ENCODE measurements at places on chromosomes 5 and 9.

GRCh38 chr5:570886-571285, 41.3 kb upstream of the CEP72 start:
- no peak for DNase-seq

DNA sequence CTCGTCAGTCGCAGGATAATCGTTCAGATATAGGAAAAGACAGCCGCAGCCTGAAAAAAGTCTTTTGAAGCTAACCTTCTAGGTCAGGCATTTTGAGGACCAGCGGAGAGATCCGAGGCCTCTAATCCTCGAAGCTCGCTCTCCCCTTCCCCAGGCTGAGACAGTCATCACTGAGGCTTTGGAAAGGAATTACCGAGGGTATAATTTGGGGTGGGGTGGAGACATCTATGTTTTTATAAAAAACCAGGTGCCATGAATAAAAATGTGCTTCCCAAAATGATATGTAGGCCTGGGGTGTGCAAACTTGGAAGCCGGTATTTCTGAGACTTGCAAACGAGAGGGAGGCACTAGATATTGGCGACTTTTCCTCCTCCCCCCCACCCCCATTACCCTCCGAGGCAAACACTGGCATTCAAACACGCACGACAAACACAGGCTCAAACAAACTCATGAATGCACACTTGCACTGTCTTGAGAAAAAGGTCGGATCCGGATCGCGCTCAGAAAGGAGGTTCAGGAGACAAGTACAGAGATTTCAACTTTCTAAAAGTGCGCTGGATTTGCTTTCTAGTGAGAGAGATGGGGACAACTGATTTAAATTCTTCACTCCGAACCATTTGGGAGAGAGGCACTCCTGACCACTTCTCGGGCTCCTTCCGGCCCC, 935 bp upstream of the MSX2 start:
- DNase-seq: no peak

DNA sequence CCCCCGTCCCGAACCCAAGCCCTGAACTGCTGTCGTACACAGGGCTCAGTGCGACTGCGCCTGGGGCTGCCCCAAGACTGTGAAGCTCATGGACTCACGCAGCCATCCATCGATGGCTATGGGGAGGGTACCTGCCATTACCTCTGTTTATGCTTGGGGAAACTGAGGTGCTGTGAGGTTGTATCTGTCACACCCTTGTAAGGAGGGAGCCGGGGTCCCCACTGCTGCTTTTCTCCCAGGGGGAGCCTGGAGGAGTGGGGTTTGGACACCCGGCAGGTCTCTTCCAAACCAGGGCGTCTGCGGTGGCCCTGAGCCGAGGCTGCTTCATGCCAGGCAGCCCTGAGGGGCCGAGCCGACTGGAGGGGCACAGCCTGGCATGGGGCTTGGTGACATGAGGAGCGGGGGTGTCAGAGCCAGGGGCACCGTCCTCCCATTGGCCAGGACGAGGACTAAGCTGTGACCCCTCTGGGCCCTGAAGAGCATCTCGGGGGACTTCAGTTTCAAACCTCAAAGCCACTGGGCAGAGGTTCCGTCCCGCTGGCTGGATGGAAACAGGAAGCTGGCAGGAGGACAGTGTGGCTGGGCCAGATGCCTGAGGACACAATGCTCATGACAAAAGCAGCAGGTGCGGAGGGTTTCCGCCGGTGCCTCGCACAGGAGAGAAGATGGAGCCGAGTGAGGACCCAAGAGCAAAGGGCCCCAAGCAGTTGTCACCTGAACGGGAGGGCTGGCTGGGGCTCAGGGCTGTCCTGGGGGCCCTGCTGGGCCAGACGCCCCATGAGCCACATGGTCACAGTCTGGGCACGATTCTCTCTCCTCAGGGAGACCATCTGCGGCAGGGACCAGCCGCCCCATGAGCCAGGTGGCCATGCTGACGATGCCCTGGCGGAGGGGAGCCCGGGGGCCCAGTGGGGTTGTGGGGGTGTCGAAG, 54.4 kb upstream of the EXOC3 start:
- DNase-seq: no peak

DNA sequence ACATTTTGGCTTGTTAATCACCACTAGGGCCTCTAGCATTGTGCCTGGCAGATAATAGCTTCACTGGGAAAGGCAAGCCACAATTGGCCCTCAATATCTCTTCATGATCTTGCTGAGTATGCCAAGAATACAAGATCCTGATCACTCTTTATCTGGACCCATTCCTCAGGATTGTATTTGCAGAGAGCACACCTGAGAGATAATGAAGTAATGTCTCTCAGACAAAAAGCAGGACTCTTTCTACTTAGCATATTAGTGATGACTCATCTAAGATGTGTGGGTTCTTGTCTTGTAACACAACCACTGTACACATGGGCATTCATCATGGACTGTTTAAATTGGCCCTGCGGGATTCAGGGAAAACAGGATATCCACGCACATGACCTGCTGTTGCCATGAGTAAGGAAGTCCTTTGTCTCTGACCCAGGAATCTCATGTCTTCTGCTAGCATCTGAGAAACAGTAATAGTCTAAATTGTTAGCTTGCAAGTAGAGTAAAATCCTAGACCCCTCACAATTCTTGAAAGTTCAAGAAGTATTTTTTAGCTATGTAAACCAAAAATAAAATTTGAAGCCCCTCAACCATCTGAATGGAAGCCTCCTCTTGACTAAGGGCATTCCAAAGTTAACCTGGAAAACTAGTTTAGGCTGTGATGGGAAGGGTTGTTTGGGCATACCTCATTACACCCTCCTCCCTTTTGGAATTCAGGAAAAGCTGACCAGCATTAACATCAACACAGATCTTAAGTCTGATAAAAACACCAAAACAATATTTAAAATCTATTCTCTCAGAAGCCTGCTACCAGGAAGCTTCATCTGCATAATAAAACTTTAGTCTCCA, 28.0 kb upstream of the NFIL3 start:
- no peak for DNase-seq

- peak; percentile 40 for DNase-seq
Measured at GRCh38 chr5:318341-318897, 3.1 kb upstream of the AHRR start.

DNA sequence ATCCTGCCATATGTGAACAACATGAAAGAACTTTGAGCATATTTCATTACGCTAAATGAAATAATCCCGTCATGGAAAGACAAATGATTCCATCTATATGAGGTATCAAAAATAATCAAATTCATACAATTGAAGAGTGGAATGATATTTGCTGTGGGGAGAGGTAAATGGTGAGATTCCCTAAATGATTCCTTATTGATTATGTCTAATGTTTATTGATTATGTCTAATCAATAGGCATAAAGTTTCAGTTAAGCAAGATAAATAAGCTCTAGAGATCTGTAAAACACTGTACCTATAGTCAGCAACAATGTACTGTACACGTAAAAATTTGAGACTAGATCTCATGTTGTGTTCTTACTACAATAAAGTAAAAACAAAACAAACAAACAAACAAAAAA, 85.4 kb upstream of the MEGF10 start:
- no peak for DNase-seq

- no peak for DNase-seq
Measured at GRCh38 chr5:140822281-140822629, 842 bp downstream of the PCDHA5 start.

- DNase-seq: peak; percentile 7
Measured at GRCh38 chr5:111830333-111830732, 73.3 kb upstream of the NREP start.

GRCh38 chr5:33925278-33925677, 10.9 kb upstream of the RXFP3 start:
- DNase-seq: no peak

- DNase-seq: peak; percentile 75
Measured at GRCh38 chr9:113187929-113188595, 33.0 kb downstream of the FKBP15 start.

- no peak for DNase-seq
Measured at GRCh38 chr5:64207978-64208377, 42.3 kb downstream of the RNF180 start.

GRCh38 chr9:2242831-2243330, 227.7 kb downstream of the SMARCA2 start:
- no peak for DNase-seq

DNA sequence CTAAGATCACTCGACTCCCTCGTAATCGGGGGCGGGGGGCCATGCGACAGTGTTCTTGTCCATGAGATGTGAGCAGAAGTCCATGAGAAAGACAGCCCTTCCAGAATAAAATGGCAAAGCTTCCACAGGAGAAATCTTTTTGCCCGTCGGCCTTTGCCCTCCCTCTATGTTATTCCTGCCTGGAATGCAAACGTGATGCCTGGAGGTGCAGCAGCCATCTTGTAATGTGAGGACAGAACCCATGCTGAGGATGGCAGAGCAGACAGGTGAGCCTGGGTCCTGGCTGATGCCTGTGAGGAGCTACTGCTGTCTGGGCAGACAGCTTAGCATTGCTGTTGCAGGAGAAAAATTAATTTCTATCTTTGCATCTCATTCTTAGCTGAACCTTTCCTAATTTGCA, 17.2 kb downstream of the MED10 start:
- no peak for DNase-seq

- no peak for DNase-seq
Measured at GRCh38 chr9:124960409-124960752, 19.5 kb upstream of the GOLGA1 start.

GRCh38 chr9:27530915-27531755, 1.5 kb upstream of the MOB3B start:
- DNase-seq: no peak

- no peak for DNase-seq
Measured at GRCh38 chr9:676780-677438, 164.6 kb upstream of the DMRT1 start.

GRCh38 chr5:180140079-180140554, 68.6 kb upstream of the RNF130 start:
- DNase-seq: no peak

DNA sequence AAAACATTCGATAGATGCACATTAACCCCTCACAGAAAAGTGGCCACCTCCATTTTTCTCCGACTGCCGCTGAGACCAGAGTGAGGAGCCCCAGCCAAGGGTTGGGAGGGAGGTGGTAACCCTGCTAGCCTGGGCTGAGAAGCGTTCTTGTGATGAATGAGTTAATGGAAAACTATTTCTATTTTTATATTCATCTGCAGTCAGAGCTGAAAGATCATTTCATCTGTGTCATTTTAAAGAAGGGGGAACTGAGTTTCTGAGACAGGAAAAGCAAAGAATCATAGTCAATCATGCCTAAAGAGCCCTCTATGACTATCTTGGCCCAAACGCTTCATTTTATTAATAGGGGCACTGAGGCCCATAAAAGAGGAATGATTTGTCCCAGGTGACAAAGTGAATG, 229.5 kb downstream of the PAPPA start:
- no peak for DNase-seq

DNA sequence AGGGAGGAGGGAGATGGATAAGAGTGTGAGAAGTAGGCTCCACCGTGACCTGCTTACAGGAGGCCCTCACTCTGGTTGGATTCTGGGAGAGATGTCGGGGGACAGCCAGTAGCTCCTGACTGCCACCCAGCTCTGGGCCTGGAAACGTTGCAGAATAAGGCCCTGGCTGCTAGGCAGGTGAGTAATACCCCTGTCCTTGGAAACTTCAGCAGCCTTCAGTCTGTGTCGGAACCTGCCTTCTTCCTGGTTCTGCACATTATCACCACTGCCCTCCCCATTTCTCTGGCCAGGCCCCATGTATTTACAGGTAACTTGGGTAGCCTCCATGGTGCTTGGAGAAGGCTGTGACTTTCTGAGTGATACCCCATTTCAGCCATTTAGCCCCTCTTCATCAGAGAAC, 26.8 kb downstream of the FAXDC2 start:
- no peak for DNase-seq

DNA sequence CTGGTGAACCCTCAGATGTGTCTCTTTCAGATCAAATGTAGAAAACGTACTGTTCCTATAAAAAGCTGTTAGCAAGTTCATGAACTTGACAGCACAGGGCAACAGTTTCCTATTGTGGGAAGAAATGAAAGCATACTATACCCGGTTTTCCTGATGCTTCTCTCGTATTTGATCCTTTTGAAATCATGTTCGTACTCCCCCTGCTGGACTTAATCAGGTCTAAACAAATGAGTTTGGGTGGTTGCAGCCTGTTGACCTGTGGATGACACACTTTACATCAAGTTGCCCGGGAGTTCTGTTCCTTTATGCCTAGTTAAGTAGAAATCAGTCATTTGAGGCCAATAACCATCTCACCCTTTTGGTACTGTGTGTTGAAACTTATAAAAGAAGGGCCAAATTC, 1992.3 kb downstream of the MAT2B start:
- no peak for DNase-seq

DNA sequence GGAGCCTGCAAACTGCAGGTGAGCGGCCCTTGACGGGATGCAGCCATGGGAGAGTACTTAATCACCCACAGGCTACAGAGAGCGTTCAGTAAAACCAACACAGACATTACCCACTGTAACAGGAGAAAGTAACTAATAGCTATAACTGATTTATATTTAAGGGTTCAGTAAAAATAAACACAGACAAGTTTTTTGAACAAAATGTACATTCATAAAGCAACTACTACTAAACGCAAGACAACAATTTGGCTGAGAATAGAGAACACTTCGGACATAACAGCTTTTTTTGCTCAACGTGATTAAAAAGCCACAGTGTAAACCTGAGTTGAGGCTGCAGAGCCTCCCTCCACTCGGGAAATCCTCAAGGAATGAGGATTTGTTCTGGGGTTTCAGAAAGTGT, 61.7 kb downstream of the LIFR start:
- no peak for DNase-seq

DNA sequence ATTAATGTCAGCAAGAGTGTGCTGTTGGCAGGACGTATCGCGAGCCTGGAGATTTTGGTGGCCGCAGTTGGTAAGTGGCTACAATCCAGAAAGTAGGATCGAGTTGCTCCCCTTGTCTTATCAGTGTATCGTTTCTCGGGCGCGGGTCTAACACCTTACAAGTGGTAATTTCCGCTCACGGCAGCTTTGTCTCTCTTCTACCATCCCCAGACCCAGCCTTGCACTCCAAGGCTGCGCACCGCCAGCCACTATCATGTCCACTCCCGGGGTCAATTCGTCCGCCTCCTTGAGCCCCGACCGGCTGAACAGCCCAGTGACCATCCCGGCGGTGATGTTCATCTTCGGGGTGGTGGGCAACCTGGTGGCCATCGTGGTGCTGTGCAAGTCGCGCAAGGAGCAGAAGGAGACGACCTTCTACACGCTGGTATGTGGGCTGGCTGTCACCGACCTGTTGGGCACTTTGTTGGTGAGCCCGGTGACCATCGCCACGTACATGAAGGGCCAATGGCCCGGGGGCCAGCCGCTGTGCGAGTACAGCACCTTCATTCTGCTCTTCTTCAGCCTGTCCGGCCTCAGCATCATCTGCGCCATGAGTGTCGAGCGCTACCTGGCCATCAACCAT, 1.1 kb downstream of the PTGER4 start:
- DNase-seq: no peak

- DNase-seq: no peak
Measured at GRCh38 chr5:134304306-134304705, 62.7 kb downstream of the CDKL3 start.

DNA sequence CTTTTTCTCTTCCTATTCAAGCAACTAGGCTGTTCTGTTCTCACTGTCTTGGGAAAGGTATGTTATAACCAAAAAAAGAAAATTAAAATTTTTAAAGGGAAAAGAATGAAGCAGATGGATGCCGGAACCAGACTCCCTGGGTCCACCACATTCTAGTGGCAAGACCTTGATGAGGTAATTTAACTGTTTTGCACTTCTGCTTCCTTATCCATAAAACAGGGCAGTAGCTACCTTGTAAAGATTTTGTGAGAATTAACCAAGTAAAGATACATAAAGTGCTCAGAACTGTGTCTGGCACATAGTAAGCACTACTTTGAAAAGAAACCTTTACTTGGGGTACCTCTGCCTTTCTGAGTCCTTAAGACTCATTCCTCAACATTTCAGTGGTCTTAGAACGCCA, 17.0 kb downstream of the EPB41L4B start:
- no peak for DNase-seq

- no peak for DNase-seq
Measured at GRCh38 chr5:115484368-115484767, 60.2 kb downstream of the FEM1C start.

Data from AG09309 (cell line).